ENCODE measurements at places on chromosomes 6 and 20.

DNA sequence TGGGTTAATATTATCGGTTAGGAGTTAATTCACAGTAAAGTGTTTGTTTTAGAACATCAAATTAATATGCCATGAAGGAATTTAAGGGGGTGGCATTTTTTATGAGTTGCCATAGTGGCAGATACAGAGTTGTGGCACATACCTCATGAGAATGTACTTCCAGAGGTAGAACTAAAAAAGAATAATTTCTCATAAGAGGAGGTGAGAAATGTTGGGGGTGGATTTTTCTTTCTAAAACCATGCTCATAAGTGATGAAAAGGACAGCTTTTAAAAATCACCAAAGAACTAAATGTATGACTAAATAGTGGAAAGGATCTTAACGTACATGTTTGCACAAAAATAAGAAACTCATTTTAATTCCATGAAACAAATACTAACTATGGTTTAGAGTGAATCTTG, 58.7 kb downstream of the SHLD1 start:
- DNase-seq = no peak

GRCh38 chr20:51359947-51360346, 182.6 kb downstream of the NFATC2 start:
- DNase-seq = no peak

DNA sequence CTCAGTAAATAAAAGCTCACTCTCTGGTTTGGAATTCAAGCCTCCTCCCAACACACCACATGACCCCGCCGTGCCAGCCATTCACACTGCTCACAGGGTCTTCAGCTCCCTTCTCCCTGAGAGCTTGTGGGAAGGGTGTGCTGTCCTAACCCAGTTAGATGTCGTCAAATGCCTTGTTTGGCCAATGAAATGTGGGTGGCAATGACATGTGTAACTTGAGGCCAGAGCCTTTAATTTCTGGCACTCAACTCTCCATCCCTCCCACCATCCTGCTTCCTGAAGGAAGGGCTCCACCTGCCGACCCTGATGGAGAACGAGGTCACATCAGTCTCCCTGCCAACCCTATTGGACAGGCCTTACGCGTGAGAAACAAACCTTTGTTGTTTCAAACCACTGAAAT, 224.5 kb upstream of the AGPAT4 start:
- peak; percentile 90 for DNase-seq

DNA sequence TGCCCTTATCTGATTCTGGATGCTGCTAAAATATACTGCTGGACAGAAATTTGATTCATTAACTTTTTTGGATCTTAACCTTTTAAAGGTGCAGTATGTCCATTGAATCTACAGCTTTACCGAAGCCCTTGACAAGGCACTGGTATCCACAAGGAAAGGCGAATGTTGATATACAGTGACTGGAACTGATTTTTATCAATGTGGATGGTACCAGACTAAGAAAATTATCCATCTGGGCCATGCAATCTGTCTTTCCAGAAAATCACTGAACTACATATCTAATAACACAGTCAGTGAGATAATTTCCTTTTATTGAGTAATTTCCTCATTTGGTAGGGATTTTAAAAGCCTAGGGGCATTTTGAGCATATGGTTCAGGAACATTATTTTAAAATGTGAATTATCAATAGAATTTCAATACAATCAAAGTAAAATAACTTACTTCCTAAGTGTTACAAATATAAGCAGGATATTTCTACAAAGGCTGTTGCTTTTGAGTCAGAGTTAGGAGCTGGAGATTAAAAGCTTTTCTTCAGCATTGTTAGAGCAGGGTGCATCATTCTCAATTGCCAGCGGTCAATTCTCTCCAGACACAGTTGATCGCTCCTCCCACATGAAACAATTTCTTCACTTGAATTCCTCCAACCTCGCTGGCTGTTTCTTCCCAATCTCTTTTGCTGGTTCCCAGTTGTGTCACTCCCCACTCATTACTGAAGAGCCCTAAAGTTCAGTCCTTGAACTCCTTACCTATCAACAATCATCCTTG, 585.3 kb upstream of the FLRT3 start:
- no peak for DNase-seq

DNA sequence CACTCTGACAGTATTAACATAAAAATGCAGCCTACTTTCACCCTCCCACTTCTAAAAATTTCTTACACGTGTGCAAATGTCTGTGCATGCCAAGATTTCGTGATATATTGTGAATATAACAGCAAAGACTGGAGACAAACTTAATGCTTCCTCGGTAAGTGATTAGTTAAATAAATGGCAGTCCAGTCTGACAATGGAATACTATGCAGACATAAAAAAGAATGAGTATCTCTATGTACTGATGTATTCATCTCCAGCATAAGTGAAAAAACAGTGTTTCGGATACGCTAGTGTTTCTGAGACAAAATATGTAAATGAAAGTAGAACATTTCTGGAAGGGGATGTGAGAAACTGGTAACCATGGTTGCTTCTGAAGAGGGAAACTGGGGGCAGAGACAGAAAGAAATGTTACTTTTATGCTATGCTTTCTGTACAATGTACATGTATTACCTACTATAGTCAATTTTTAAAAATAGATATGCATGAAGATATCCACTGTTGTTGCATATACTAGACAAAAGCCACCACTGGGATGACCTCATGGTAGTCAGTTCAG, 7.0 kb downstream of the SLC22A23 start:
- DNase-seq = no peak

DNA sequence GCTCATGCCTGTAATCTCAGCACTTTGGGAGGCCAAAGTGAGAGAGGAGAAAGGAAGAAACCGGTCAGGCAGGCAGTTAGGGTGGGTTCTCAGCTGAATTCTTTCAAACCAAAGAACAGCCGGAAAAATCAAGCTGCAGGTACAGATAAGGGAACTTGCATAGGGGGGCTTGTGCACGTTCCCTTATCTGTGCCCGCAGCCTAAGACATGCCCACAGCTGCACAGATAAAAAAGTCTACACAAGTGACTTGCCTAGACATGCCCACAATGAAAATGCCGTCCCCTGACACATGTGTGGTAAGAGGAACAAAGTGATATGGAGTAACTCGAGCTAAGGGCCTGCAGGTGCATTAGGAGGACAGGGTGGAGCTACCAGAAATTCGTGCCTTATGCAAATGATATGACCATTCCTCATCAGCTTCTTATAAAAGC, 175.8 kb upstream of the SALL4 start:
- no peak for DNase-seq

- no peak for DNase-seq
Measured at GRCh38 chr6:80268865-80269730, 162.6 kb downstream of the BCKDHB start.

- no peak for DNase-seq
Measured at GRCh38 chr6:154521412-154521811, 10.9 kb upstream of the CNKSR3 start.

DNA sequence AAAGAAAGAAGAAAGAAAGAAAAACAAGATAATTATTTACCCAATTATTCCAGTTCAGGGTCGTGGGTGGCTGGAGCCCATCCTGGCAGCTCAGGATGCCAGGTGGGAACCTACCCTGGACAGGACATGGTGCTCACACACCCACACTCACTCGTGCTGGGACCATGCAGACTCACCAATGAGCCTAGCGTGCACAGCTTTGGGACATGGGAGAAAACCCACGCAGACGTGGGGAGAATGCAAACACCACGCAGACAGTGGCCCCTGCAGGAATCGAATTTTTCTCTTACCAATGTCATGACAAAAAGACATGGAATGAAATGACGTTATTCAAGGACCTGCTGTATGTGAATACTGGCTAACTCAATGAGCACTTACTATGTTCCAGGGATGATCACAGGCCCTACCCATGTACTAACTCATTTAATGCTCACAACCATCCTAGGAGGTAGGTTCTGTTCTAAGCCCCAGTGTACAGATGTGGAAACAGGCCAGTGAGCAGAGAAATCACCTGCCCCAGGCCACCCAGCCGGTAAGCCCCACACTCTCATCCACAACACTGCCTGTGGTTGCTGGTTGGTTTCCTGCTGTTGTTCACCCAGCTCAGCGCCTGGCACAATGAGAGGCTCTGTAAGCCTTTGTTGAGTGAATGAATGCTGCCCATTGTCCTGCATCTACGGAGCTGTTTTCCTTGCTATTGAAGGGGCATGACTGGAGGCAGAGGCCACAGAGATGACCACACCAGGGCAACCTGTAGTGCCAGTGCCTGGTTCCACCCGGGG, 6.8 kb upstream of the PI16 start:
- DNase-seq = no peak

DNA sequence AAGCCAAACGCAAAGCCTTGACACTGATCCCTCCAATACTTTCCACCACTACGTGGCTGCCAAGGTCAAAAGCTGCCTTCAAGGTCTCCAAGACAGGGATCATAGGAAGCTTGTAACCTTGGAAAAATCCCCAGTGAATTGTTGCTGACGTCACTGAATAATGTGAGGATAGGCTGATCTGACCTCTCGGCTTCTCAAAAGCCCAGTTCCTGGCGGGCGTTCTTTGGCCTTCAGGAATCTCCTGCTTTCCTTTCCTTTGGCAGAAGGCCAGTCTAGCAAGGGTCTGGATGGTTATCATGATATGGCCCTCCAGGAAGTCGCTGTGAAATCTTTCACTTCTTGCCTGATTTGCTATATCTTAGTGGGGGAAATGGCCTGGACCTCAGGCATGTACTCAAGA, 61.4 kb upstream of the TNFAIP3 start:
- DNase-seq = no peak

DNA sequence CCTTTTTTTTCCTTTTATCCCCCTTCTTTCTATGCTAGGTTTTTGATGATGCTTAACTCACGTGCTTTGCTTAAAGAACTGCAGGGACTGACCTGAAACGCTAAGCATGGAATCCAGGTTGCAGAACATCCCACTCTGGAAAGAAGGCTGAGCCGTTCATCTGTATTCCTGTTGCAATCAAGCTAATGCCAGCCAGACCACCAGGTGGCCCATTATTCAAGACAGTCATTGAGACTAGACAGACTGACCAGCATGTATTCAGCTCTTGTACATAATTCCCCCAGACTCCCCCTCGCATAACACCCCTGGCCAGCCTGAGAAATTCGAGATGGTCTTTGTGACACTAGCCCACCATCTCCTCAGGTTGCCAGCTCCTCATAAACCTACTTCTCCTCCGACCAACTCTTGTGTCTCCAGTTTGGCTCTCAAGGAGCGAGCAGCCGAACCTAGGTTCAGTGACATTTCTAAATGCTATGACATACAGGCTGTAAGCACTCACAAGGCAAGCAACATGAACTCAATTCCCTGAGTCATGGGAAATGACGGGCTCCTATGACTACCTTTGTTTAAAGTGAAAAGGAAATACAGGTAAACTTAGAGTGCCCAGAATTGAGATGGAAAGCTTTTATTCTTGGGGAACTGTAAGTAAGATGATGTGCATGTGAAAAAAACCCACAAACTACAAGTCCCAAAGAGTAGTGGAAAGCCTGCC, 309.3 kb upstream of the CDYL start:
- DNase-seq = peak; percentile 51

DNA sequence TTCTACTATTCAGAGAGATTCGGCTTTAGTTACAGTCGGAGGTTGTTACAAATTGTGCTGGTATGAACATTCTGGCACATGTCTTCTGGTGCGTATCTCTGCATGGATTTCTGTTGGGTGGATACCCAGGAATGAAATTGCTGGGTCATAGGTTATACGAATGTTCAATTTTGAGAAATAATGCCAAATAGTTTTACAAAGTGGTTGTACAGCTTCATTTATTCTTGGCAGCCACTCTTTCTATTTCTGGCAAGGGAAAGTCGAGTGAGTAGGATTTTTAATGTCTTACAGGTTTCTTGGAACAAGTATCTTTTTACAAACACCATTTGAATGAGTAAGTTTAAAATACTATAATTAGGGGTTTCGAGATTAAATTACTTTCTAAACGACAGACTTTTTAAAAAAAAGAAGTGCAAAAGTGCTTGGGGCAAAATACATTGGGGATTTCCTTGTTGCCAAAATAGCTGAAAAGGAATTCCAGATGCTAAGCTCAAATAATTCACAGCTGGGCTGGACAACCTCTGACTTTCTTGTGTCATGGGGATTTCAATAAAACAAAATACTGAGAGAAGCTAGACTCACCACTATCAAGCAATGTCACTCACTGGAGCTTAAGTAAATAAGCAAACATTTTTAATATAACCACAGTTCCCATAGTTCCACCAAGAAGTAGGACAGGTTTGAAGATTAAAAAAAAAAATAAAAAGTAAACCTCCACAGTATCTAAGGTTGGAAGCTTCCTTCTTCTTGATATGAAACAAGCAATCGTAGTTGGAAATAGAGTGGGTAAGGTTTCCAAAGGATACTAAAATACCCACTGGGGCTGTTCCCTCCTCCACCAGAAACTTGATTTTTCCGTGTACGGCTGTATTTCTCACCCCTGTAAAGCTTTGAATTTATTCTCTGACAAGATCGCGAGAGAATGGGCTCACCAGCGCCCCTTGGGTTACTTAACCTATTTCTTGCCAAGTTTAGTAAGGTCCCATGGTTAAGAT, 21.6 kb upstream of the GFOD1 start:
- peak; percentile 50 for DNase-seq

DNA sequence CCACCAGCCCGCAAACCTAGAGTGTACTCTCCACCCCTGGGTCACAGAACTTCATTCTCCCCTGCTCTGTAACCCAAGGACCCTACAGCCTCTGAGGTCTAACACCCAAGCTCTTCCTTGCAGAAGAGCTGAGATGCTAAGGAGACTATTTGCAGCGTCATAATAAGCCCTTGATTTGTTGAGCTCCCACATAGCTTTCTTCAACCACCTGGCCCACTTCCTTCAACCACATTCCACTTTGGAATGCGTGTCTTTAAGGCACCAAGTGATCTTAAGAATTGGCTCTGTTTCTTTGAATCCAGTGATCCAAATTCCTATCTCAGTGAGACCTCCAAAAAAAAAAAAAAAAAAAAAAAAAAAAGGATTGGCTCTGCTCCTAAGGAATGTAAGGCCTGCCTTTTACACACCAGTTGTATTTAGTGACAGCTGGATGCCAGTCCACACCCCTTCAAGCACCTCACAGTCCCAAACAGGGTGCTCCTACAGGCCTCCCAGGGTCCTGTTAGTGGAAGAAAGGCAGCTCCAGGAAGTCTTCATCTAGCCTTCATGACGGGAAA, 106.2 kb downstream of the UBE3D start:
- DNase-seq = peak; percentile 93

Data from M059J (cell line).